ENCODE measurements at places on chromosomes 13 and 19. TPM values are rescaled to one million over a fixed set of nuclear protein-coding genes. Genes with fewer than 3 reads are reported as not detected.

DNA sequence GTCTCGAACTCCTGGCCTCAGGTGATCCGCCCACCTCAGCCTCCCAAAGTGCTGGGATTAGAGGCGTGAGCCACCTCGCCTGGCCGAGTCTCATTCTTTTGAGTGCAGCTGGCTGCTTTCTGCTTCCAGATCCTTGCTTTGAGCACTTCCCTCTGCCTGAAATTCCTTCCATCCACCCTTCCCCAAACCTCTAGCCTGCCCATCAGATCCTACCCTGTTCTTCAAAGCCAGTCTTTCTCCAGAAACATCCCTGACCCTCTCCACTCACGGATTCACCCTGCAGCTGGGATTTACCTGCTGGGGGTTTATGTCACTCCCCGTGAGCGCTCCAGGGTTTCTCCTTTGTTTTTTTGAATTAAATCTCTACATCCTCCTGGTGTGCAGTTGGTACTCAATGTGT lies 13.1 kb upstream of the NPAS1 start:
- DNase-seq: no peak

DNA sequence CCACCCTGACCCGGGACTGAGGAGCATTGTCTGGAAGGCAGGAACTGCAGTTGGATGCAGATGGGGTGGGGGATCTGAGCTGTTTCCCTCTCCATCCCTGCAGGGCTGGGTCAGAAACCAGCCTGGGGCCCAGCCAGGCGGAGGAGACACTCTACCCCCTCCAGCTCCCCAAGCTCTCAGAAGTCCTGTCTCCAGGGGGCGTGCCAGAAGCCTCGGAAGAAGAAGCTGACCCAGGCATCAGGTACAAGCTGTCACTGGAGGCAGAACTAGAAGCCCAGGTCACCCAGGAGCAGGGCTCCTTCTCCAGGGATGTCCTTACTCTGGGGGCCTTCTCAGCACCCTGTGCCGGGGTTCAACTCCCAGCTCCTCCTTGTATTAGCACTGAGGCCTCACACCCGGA lies 15.5 kb downstream of the SIX5 start:
- DNase-seq: no peak

GRCh38 chr13:113588394-113589111 lies 4.0 kb downstream of the TFDP1 start:
- no peak for DNase-seq

DNA sequence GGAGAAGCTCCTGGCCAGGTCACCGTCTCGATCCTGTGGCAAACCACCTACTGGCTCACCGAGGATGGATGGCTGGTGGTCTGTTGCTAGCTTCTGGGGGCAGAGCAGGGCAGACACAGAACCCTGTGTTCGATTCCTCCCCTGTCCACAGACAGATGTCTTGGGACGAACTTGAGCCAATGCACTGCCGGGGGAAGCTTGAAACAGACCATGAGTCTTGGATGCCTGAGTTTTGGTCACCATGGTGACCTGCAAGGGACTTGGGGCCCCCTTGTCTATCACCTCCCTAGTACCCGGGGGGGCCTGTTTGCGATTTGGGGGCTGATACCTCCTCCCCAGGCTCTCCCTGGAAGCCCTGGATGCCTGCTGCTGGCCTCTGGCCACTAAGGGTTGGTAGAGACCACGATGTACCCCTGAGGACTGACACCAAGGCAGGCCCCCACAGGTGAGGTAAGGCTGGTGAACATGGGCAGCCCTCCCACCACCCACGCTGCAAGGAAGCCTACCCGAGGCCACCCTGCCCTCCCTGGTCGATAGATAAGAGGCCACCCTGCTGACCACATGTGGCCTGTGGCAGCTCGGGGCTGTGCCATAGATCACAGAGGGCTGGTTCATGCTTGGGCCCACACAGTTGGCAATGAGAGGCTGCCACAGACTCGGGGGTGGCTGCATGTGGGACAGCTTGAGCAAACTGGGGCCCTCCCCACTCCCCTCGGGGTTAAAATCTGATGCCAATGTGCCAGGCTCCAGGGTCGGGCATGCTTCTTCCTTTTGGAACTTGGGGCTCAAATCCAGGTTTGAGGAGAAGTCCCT lies 10.7 kb downstream of the IQCN start:
- no peak for DNase-seq

DNA sequence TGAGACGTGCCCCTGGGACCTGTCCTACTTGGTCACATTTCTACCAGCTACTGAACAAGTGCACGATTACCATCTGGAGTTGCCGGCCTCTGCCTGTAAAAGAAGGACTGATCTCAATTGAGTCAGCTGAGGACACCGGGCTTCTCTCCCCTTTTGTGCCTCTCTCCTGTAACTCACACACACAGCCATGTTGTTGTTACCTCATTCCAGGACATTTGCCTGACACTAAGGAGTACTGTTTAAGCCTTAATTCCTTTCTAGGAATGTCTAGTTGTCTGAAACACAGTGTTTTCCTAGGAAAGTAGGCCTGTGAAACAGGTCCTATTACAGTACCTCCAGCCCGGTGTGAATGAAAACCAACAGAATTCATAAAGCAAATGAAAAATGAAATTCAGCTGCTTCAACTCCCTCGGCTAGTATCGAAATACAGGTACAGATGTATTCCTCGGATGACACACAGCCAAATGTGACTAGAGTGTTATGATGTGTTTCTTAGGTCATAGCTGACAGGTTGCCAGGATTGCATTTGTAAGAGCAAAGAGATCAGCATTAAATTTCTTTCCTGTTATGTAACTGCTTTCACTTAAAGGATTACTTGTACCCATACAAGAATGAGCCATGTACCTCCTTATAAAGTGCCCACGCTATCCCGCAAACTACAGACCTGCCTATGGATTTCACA lies 152.0 kb upstream of the IRS2 start:
- DNase-seq: no peak

GRCh38 chr13:50323440-50324065 lies 308.3 kb downstream of the KCNRG start:
- no peak for DNase-seq

GRCh38 chr13:52650731-52651130 lies 1.9 kb upstream of the SUGT1 start:
- no peak for DNase-seq

- DNase-seq: peak; percentile 67
Observed at GRCh38 chr19:41323430-41324125, 13.6 kb downstream of the CCDC97 start.

GRCh38 chr19:32339988-32340874 lies 5.2 kb upstream of the ZNF507 start:
- DNase-seq: peak; percentile 73

GRCh38 chr13:91785431-91786119 lies 387.2 kb downstream of the GPC5 start:
- no peak for DNase-seq

GRCh38 chr13:95822303-95822702 lies 145.4 kb downstream of the DNAJC3 start:
- DNase-seq: no peak

DNA sequence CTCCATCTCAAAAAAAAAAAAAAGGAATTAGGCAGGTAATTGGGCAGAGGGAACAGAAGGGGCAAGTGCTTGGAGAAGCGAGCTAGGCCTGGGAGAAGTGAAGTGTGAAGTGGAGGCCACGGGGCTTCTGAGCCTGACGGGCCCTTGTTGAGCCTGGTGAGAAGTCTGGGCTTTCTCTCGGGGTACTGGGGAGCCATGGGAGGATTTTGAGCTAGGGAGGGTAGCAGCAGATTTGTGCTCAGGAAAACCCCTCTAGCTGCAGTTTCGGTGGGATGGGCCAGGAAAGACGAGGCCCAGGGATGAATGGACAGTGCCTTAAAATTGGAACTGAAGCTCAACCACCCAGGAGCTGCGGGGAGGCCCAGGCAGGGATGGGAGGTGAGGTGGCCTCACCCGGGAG lies 8.0 kb downstream of the POLR1G start:
- no peak for DNase-seq

GRCh38 chr13:29566206-29566605 lies 29.3 kb downstream of the SLC7A1 start:
- DNase-seq: no peak

DNA sequence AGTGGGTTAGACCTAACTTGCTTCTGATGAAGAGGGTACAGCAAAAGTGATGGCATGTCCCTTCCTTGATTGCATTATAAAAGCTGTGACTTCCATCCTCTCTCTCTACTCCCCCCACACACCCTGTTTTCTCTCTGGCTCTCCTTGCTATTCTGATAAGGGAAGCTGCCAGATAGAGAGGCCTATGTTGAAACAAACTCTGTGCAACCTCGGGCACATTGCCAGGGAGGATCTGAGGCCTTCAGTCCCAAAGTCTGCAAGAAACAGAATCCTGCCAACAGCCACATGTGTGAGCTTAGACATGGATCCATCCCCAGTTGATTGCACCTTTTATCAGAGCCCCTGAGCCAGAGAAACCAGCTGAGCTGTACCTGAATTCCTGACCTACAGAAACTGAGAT lies 44.8 kb upstream of the ARGLU1 start:
- DNase-seq: no peak

DNA sequence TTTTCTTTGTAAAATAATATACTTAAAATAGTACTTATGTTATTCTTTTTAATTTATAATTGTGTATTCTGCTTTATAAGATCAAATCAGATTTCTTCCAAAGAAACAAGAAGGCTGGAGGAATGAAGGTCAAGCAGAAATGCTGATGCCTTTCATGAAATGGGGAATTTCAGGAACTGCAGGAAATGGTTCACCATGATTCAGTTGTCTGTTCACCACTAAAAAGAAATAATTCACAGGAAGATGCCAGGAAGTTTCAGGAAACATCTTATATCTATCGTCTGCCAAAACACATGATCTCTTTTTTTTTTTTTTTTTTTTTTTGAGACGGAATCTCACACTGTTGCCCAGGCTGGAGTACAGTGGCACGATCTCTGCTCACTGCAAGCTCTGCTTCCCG lies 15.7 kb upstream of the SCEL start:
- DNase-seq: no peak

- DNase-seq: peak; percentile 7
Observed at GRCh38 chr19:29533578-29534544, 8.1 kb downstream of the VSTM2B start.

- DNase-seq: no peak
Observed at GRCh38 chr19:19372656-19373416, 32.6 kb upstream of the GATAD2A start.

DNA sequence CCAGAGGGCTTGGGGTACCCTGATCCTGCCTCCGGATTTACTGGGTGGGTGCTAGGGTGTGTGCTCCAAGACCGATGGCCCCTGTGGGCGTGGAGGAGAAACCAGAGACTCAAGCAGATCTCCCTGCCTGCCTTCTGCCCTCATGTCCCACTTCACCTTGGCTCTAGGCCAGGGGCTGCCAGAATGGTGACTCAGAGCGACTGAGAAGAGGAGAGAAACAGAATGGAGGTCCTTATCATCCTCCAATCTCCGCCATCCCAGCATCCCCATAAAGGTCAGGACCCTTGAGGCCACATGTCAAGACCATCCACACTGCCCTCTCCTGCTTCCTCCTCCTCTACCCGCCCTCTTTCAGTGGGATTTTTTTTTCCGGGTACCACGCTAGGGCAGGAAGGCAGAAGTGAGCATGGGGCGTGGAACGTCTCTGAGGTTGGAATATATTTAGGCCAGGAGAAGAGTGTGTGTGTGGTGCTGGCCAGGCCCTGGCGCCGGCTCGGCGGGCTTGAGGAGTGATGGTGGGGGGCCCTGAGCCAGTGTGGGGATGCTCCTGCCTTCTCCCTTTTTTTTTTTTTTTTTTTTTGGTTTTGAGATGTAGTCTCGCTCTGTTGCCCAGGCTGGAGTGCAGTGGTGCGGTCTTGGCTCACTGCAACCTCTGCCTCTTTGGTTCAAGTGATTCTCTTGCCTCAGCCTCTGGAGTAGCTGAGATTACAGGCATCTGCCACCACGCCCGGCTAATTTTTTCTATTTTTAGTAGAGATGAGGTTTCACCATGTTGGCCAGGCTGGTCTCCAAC lies 22.3 kb downstream of the IER2 start:
- DNase-seq: no peak

DNA sequence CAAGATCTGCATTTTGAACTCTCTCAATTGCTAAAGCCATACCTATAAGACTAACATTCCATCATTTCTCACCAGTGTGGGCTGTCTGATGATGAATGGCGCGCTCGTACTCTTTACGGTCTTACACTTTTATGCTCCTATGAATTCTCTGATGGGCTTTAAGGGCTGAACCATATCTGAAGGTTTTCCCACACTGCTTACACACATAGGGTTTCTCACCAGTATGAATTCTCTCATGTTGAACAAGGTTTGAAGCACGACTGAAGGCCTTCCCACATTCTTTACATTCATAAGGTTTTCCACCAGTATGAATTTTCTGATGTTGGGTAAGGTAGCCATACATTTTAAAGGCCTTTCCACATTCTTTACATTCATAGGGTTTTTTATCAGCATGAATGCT lies 18.8 kb upstream of the ZNF607 start:
- no peak for DNase-seq

DNA sequence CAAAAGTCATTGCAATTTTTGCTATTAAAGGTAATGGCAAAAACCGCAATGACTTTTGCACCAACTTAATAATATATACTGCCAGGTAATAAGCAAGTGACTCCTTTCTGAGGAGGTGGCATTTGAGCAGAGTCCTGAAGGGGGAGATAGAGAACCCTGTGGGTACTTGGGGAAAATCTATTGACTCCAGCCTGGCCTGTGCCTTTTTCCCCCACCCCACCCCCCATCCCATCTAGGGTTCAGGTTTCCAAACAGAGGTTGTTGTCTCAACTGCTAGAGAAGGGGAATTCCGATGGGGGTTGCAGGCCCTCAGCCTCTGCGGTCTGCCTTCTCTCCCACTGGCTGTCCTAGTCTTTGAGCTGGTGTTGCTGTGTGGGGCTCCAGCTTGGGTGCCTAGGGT lies 11.5 kb downstream of the S1PR2 start:
- DNase-seq: no peak

GRCh38 chr19:39498798-39499642 lies at the start of gene DLL3:
Gene DLL3, plus strand, starts transcription at chr19:39498947. Its CDS starts 28 bp downstream, at chr19:39498975.
- DNase-seq: peak; percentile 83

- DNase-seq: no peak
Observed at GRCh38 chr19:10686661-10687517, 14.3 kb upstream of the QTRT1 start.

CARD8 gene
- 41.9 TPM for total RNA-seq

CEACAM3 gene
- total RNA-seq: not detected

C13orf46 gene
- total RNA-seq: 0.71 TPM

ACTN4 gene
- 975 TPM for total RNA-seq

TRPC4 gene
- total RNA-seq: not detected

BRME1 gene
- 4.6 TPM for total RNA-seq

JAK3 gene
- 1.3 TPM for total RNA-seq

KLK6 gene
- total RNA-seq: not detected

ASF1B gene
- 2.3 TPM for total RNA-seq

CYSLTR2 gene
- 4.9 TPM for total RNA-seq

ZNF296 gene
- total RNA-seq: 6.3 TPM

LILRB3 gene
- total RNA-seq: not detected

ZNF724 gene
- total RNA-seq: 14.6 TPM

Measured in glutamatergic neuron (in vitro differentiated cells).